CD4-positive, alpha-beta T cell (primary cell): ENCODE measurements at places on chromosomes 12 and 14.

- no peak for DNase-seq
Observed at GRCh38 chr12:25352083-25352918, 101.6 kb upstream of the KRAS start.

DNA sequence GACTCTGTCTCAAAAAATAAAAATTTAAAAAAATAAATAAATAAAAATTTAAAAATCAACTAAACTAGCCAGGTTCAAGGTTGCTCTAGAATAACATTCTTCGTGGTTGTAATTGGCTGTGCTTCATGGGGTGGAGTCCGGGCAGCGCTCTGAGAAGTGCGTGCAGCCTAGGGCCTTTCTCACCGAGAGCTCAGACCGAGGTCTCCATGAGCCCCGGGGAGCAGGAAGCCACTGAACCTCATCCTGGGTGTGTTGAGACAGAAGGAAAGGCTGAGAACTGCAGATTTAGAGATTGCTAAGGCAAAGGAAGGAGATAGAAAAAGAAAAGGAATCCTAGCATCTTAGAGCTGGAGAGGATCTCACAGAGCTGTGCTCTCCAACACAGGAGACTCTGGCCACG lies 14.7 kb downstream of the P2RX4 start:
- DNase-seq = peak; percentile 84

DNA sequence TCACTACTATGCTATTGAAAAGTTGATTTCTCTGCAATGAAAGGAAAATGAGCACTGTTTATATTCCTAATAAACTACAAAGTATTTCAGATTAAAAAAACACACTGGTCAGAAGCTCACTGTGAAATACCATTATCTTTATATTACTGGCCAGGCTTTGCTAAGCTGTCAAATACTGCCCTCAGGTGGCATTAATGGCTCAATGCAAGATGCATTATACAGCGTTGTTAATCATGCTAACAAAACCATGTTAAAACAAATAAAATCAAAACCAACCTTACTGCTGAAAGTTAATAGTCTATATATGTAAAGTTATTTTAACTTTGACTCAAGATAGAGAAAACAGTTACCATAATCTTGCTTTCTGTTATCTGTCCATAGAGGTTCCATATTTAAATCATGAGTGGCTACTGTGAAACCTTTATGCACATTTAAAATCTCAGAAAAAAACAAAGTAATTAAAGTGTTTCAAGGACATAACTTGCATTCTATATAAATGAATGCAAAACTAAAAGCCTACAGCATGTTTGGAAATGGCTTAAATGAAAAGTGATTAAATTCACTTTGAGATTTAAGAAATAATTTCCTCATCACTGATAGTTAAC lies 121.7 kb downstream of the RALGAPA1 start:
- DNase-seq = no peak

GRCh38 chr12:66240096-66240820 lies 51.2 kb downstream of the IRAK3 start:
- DNase-seq = no peak

DNA sequence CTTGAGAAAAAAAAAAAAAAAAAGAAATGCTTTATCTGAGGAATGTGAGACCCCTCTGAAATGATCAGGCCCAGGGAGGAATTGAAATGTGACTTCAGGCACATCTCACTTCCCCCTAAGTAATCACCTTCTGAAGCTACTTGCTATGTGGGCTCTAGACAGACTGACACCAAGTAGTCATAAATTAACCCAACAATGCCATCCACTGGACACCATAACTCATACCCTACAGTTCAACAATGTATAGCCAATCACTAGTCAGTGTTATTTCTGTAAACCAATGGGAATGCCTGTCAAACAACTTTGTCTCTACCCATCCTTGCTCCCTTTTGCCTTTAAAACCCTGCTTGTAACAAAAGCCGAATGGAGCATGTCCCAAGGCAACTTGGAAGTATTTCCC lies 182.7 kb upstream of the TMPO start:
- DNase-seq = no peak

DNA sequence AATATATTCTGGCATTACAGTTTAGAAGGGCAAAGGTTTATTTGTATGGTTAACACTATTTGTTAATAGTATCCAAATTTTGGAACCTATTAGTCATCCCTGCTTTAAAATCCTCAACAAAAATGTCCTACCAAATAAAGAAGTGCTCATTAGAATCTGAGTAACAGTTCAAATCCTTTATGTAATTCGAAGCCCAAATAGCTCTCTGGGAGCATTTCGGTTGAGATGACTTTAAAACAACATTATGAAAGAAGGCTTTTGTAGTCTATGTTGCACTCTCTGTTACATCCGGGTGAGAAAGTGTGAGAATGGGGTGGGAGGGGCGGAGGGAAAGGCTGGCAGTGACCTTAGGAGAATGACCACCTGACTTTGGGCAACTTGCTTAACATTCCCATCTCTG lies 59.7 kb downstream of the SLC38A1 start:
- no peak for DNase-seq

DNA sequence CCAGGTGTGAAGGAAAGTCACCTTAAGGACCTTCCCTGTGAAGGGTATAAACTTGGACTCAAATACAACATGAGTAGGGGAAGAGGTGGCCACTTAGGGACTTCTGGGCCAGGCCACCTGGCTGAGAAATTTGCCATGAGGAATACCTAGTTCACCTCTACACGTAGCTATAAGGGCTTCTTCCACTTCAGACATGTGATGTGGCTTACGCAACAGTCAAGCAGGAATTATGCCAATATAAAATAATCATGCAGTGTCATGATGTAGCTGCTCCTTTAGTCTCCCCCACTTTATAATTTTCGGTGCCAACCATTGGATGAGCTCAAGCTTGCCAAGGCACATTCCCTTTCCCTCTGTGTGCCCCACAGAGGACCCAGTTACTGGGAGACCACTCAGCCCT lies 166.6 kb upstream of the BCL2L14 start:
- DNase-seq = no peak

DNA sequence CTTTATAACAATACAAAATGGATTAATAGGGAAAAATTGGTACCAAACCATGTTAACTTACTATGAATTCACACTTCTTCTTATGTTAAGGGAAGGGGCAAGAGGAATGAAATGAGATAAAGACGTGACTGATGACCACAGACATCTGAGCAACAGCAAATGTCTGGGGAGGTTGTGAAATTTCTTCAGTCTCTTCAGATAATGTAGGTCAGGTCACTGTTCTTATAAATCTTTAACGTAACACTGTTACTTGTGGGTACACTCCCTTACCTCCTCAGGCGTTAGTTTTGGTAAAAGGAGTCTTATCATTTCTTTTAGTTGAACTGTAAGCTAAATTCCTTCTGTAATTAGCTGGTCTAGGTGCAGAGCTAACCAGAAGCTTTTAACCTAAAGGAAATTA lies 405.0 kb upstream of the LRFN5 start:
- DNase-seq = no peak

- no peak for DNase-seq
Observed at GRCh38 chr12:1053690-1054089, 62.7 kb downstream of the ERC1 start.

- no peak for DNase-seq
Observed at GRCh38 chr14:94605361-94605760, 6.8 kb upstream of the SERPINA3 start.

GRCh38 chr12:97075161-97075933 lies 168.3 kb downstream of the NEDD1 start:
- DNase-seq = no peak

- no peak for DNase-seq
Observed at GRCh38 chr14:104830781-104831180, 29.9 kb downstream of the ZBTB42 start.

DNA sequence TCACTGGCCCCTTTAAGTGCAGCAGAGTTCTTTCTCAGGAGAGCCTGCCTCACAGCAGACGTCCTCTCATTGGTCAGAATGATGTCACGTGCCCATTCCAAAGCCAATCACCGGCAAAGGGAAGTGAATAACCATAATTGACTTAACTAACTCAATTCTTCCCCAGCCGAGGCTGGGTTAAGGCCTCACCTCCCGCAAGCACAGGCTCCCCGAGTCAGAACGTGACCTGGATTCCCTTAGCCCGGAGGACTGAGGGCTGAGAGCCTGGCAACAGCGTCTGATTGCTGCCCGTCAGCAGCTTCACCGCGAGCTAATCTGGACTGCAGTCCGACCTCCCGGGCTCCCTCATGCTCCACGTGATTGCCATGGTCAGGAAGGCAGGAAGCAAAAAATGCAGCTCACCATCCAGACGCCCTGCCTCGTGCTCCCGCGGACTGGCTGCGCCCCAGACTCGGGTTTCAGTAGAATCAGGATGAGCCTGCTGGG lies 92.1 kb upstream of the FZD10 start:
- DNase-seq = no peak

DNA sequence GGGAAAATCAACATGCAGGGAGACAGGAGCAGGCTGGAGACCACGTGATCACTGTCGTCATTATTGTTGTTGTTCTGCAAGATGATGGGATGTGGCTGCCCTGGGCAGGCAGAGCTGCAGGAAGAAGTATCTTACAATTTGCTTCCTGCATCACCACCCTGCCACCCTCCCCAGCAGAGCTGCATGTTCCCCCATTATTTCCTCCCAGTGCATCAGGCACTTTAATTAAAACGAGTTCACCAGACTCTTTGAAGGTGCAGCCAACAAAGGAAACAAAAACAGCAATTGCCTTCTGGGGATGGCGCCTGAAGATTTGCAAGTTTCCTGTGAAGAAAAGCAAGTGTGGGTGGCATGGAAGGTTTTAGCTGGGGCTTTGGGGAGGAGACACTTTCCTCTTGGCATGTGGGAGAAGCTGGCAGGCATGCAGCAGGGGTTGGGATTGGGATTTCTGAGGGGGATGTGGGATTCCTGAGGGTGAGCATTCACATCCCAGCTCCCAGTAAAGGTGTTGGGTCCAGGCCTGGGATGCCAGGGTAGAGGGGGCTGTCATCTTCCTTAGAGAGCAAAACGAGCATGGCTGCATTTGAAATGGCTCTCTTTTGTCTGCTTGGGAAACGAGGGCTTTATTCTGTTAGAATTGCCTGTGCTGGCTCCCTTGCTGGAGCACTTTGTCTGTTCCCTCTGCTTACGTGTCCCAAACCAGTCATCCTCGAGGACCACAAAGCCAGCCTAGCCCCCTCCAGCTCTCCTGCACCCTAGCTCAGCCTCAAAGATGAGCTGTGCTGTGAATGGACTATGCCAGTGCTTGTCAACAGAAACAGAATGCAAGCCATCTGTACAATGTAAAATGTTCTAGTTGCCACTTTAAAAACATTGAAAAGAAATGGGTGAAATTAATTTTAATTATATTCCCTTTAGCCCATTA lies 11.5 kb upstream of the C14orf132 start:
- DNase-seq = peak; percentile 14

DNA sequence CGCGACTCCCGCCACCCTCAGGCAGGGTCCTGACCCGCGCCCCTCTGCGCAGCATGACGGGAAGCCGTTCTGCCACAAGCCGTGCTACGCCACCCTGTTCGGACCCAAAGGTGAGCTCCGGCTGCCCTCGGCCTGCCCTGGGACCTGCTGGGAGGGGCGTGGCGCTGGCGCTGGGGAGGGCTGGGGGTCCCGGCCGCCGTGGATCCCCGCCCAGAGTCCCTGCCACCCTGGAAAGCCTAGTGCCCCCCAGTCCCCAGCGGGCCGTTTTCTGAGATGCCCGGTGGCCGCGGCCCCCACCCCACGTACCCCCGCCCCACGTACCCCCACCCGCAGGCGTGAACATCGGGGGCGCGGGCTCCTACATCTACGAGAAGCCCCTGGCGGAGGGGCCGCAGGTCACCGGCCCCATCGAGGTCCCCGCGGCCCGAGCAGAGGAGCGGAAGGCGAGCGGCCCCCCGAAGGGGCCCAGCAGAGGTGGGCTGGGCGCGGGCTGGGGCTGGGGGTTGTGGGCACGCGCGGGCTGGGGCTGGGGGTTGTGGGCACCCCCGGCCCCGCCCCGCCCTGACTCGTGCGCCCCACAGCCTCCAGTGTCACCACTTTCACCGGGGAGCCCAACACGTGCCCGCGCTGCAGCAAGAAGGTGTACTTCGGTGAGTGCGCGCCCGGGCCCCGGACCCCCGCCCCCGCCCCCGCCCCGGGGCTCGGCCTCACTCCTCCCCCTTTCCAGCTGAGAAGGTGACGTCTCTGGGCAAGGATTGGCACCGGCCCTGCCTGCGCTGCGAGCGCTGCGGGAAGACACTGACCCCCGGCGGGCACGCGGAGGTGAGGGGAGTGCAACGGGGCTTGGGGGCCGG lies 4.0 kb downstream of the CRIP2 start:
- DNase-seq = peak; percentile 55

DNA sequence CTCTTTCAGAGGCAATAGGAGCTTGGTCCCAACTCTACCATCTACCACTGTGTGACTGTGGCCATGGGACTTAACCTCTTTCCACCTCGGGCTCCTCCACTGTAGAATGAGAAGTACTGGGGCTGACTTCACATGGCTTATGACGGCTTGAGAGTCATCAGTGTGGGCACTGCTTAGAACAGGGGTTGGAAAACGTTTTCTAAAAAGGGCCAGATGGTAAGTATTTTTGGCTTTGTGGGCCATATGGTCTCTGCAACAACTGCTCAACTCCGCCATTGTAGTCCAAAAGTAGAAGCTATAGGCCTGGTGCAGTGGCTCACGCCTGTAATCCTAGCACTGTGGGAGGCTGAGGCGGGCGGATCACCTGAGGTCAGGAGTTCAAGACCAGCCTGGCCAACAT lies 69.2 kb upstream of the LTA4H start:
- no peak for DNase-seq

- DNase-seq = peak; percentile 5
Observed at GRCh38 chr14:50943943-50944646, at the start of gene PYGL. TSS of gene PYGL (minus strand) at chr14:50944483. CDS start at chr14:50944403, 80 bp downstream.

DNA sequence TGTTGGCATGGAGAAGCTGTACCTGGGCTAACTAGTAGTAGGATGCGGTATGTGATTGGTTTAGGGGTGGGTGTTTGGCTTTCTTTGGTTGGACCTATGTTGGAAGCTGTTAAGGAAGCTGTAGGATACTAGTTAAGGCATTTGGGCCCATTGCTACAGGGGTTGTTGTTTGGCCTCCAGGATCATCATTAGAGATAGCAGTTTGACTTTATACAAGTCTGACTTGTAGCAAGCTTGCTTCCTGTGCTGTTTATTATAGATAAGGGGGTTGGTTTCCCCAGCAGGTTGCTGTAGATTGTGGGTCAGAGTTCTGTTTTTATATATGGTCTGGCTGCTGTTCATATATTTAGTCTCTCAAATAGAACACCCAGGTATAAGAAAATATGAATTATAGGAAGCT lies 1.4 kb upstream of the PRIM1 start:
- DNase-seq = no peak

GRCh38 chr12:47307680-47308399 lies 228.1 kb upstream of the AMIGO2 start:
- DNase-seq = peak; percentile 39

DNA sequence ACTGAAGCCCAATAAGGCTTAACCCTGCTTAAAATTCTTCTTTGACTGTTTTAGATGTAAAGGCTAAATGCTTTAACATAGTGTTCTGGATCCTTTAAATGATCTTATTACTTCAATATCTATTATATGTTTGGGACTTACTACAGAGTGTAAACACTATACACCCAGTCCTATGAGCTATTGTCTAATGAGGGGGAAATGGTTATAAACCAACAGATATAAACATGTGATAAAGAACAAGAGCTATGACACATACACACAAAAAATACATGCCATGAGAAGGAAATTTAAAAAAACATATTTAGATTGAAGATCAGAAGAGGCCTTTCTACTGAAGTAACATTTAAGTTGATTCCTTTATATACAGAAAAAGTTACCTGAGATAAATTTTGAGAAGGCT lies 505.1 kb downstream of the FOXG1 start:
- DNase-seq = no peak
